ENCODE measurements at places on chromosomes 11 and 22.

- no peak for DNase-seq
Observed at GRCh38 chr22:28978158-28978557, 83.5 kb downstream of the C22orf31 start.

DNA sequence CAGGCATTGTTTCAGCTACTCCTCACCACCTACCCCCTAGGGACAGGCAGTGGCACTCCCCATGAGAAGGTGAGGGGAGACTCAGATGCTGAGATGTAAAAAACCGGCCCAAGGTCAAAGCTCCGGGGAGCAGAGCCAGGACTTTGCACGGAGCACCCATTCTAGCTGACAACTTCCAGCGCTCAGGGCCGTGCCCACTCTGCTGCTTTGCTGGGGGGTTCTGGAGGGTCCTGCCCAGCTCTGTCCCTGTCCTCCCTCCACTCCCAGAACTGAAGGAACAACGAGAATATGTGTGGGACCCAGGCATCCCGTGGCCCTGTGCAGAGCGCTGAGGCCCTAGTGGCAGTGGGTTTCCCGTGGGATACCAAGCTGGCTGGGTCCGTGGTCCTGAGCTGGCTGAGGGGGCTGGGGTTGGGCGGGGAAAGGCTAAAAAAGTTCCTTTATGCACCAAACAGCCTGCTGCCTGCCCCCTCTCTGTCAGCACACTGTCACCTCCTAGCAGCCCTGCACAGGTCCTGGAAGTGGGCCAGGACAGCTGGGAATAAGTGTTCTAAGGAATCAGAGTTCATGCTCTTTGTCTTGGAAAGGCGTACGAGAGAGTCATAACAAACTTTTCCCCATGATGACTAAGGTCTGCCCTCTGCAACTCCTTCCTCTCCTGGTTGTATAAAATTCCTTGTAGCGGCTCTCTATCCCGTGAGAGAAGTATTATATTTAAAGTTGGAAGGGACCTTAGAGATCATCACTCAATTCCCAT, 1.9 kb downstream of the MS4A10 start:
- no peak for DNase-seq

GRCh38 chr22:49202226-49202625, 625.4 kb downstream of the BRD1 start:
- DNase-seq = no peak

- no peak for DNase-seq
Observed at GRCh38 chr11:37908219-37908548, 1310.1 kb upstream of the RAG2 start.

DNA sequence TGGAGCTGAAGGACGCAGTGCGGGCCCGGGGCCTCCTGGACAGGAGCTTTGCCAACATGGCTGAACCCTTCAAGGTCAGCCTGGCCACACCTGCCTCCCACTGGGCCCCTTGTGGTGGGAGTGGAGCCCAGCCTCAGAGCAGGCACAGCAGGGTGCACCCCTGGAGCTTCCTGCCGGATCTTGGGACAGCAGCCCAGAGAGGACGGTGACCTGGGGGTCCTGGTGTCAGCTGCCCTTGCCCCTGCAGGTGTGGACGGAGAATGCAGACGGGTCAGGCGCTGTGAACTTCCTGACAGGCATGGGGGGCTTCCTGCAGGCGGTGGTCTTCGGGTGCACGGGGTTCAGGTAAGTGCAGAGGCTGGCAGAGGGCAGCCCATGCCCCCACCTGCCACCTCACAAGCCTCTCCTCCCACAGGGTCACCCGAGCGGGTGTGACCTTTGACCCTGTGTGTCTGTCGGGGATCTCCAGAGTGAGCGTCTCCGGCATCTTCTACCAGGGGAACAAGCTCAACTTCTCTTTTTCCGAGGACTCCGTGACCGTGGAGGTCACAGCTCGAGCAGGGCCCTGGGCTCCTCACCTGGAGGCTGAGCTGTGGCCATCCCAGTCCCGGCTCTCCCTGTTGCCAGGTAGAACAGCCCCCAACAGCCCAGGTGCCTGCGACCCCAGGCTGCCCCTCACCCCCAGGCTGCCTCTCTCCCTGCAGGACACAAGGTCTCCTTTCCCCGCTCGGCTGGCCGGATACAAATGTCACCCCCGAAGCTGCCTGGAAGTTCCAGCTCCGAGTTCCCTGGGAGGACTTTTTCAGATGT, 5.1 kb downstream of the PGGHG start:
- no peak for DNase-seq

Data from esophagus squamous epithelium (tissue), 5 donors.